ENCODE measurements at places on chromosomes 7 and 10.

- DNase-seq, result no peak
These were observed 130.9 kb downstream of the PHF14 start for GRCh38 chr7:11104578-11104977.

DNA sequence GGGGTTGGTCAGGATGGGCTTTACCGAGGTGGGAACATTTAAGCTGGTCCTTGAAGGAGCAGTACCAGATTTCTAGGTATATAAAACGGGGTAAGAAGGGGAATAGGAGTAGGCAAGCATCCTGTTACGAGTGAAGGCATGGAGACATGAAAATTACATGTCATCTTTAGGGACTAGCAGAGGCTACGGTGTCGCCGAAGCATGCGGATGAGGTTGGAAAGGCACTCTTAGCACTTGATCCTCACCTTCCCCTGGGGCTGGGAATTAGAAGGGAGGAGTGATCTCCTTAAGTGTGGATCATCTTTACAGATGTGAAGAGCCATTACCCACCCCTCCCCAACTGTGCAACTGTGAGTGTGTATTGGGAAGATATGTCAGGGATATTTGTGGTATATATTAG, 13.8 kb upstream of the ZRANB1 start:
- no peak for DNase-seq

DNA sequence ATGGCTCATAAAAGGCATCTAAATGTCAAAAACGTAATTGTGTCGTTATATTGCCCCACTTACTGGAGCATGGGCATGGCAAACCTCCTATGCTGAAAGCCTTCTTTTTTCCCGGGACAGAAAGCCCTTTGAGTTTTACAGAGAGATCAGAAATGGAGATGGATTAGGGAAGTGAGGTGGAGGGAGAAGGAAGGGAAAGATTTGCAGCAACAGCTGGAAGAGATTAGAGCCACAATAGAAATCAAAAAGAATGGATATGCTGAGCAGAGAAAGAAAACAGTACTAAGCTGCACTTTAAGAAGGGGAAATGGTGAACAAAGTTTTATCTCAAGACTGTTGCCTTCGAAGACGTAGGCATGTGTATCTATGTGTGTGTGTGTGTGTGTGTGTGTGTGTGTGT, 97.2 kb upstream of the PCGF5 start:
- no peak for DNase-seq

GRCh38 chr7:155676052-155676451, 31.6 kb downstream of the RBM33 start:
- DNase-seq, result no peak

DNA sequence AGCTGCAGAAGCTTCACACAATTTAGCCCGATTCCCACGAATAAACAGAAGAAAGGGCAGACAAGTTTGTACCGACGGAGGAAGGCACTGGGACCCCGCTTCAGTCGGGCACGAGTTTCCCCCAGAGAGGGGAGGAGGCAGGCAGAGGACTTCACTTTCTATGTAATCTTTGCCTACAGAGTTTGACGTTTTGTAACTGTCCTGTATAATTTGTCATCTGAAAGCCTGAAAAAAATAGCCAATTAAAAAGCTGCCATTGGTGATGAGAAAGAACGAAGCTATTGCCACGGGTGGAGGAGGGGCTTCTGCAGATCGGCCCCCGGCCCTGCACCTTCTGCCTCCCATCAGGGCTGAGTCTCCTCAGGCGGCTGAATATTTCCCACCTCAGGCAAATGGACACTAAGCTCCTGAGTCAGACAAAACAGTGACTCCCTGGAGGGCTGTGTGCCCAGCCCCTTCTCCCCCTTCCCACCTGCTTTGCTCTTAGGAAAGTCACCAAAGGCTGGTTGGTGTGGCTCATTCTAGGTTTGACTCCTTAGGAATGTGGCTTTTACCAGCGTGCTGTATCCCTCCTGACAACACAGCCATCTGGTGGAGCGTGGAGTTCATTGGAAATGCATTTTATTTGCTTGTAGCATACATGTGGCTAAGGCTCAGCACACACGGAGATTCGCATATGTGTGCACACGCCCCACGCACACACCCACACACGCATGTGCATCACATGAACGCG, 117.4 kb downstream of the VIPR2 start:
- DNase-seq, result no peak

GRCh38 chr7:138889582-138890498, 91.3 kb downstream of the KIAA1549 start:
- no peak for DNase-seq

GRCh38 chr7:68148440-68148839, 1151.8 kb downstream of the TYW1 start:
- no peak for DNase-seq
